ENCODE measurements at places on chromosomes 5 and 9. TPM values are rescaled to one million over a fixed set of nuclear protein-coding genes. Genes with fewer than 3 reads are reported as not detected.

VAV2 gene
- 56.4 TPM for total RNA-seq

LRRC19 gene
- not detected for total RNA-seq

IFNB1 gene
- total RNA-seq: under 0.01 TPM

CTXN3 gene
- not detected for total RNA-seq

FBLL1 gene
- total RNA-seq: 3.1 TPM

SPACA9 gene
- total RNA-seq: 2.8 TPM

MAML1 gene
- total RNA-seq: 7.2 TPM

CCDC192 gene
- total RNA-seq: not detected

GZMA gene
- not detected for total RNA-seq
